ENCODE measurements at places on chromosomes 2 and 18.

DNA sequence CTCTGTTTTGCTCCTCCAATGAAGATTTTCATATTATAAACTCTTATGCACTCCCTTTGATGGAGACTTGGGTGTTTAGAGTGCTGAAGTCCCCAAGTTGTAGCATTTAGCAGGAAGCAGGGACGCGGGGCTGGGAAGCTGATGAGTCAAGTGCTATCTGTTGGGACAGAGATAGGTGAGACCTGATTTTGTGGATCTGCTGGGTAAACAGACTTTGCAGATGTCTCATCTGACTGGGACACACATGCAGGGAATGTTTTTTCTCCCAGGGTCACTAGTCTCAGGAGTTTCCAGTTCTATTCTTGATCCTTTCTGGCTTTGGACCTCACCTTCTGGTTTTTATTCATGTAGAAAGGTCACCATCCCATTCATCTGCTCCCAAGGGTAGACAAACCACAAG, 79.7 kb upstream of the ACAA2 start:
- no peak for DNase-seq

GRCh38 chr2:37623971-37624900, 47.2 kb downstream of the CDC42EP3 start:
- no peak for DNase-seq

- DNase-seq = no peak
Measured at GRCh38 chr2:97910403-97911205, 85.1 kb downstream of the TMEM131 start.

GRCh38 chr2:176774766-176775451, 437.7 kb upstream of the HNRNPA3 start:
- no peak for DNase-seq

- no peak for DNase-seq
Measured at GRCh38 chr2:33038799-33039198, 92.0 kb downstream of the LTBP1 start.

DNA sequence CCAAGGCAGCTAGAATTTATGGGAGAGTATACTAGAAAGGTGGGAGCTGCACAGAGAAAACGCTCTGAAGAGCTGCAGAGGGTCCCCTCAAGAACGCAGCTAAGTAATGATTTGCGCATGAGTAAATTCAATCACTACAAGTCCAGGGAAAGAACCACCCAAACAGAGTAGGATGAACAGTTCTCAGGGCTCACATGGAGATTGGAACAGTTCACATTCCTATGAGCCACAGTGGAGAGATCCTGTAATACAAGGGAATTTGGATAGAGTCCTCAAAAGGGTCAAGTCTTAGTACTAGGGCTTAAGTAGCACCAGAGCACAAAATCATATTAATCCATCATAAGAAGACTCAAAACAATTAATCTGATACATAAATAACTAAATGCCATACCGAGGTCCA, 12.7 kb downstream of the OLA1 start:
- DNase-seq = no peak

DNA sequence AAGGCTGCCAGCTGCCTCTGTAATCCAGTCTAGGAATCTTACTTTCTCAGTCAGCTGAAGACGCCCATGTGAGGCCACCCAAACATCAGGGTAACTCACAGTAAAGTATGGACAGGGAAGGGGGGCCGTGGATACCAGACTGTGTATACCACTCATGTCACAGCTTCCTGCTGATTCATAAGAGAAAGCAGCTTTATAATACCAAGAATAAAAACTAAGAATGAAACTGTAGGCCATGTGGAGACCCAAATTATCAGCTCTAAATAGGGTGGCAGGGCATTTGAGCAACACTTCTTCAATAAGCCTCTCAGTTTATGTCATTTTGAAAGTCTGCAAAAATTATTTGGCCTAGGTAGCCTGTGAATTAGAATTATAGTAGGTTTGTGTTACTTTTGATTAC, 115.0 kb upstream of the CDCA7 start:
- DNase-seq = no peak

GRCh38 chr18:424071-424661, 76.3 kb downstream of the COLEC12 start:
- no peak for DNase-seq

- no peak for DNase-seq
Measured at GRCh38 chr18:36636237-36636817, 192.5 kb downstream of the TPGS2 start.

DNA sequence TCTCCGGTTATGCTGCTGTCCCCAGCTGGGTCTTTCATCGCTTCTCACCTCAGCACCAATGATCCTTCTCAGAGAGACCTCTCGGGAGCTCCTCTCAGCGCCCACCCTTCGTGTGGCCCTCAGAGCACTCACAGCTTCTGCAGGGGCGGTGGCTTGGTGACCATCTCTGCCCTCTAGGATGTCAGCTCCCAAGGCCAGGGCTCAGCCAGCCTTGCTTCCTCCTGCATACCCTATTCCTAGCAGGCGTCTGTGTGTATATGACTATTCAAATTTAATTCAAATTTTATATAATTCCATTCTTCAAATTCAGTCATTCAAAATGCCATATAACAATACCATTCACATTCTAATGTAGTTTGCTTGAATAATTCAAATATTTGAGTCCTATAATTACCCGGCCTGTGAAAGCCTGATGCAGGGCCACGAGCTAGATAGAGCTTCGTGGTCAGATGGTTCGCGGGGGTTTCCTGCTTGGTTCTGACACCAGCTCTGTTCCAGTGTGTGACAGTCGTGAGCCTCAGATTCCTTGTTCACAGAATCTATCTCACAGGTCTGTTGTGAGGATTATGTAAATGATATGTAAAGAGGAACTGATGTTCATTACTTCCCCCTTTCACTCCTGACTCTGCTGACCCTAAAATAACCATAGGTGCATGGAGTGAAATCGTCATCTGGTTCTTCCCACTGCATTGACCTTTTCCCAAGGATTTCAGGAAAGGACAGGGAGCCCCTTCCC, 94.0 kb upstream of the CNGA3 start:
- DNase-seq = no peak

DNA sequence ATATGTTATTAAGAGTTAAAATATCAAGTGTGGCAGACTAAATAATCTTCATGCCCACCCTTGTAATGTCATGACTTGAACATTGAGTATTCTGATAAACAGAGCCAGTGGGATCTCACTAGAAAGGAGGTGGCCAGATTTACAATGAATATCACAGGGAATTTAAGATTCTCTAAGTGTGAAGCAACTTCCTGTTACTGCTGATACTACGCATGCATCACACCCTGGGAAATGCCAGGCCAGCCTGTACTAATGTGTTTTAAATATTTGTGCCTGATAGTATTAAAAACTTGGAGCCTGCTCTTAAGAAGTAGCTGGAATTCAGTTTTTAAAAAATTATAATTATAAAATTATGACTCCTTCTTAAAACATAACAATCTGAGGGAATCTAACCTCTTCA, 148.3 kb downstream of the LAMA3 start:
- no peak for DNase-seq

- no peak for DNase-seq
Measured at GRCh38 chr2:111157798-111158197, 37.1 kb downstream of the BCL2L11 start.

DNA sequence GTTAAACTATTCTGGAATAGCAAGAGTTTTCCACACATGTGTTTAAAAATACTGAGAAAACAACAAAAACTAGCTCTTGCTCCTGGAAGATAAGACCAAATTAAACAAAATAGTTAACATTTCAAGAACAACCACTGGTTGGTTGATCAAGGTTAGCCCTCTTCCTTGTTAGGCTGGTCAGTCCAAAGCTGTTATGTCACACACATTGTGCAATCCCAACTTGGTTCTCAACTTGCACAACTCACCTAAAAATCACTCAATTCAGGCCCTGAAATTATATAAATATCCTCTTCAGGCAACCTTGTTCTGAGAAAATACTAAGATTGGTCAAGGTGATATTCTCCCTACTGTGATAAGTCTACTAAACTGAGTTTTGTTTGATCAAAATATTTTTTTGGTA, 169.7 kb upstream of the LRP1B start:
- no peak for DNase-seq

DNA sequence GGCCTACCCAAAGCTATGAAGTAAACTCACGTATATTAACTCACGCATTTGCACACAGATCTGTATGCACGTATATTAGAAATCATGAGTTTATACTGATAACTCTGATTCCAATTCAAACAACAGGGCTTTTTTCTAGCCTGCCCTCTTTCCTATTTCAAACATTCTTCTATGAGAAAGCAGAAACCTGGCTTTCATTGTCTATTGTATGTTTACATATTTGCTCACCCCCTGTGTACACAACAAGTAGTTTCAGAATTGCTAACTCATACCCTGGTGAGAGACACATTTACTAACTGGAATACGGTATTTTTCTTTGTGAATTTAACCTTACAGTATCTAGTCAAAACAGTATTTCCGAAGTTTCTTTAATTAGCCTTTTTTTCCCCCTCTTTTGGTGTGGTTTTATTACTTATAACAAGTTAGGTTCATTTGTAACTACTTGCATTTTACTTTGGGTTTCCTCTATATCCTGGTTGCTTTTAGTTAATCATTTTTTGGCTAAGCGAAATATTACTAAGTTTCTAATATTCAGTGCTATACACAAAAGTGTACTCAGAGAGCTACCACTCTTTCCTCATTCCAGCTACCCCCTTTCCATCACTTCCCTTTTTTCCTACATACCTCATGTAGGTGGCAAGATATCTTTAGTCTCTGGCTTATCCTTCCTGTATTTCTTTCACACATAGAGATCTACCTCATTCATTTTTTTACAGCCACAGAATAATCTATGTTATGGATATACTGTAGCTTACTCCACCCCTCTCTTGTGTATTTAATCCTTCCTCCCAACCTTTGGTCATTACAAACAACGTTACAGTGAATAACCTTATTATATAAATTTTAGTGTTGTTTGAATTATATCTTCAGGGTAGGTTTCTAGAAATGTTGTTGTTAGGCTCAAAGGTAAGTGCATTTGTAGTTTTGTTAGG, 112.7 kb upstream of the BCL2L11 start:
- DNase-seq = no peak

- DNase-seq = no peak
Measured at GRCh38 chr2:3403587-3404334, 24.3 kb downstream of the TRAPPC12 start.

DNA sequence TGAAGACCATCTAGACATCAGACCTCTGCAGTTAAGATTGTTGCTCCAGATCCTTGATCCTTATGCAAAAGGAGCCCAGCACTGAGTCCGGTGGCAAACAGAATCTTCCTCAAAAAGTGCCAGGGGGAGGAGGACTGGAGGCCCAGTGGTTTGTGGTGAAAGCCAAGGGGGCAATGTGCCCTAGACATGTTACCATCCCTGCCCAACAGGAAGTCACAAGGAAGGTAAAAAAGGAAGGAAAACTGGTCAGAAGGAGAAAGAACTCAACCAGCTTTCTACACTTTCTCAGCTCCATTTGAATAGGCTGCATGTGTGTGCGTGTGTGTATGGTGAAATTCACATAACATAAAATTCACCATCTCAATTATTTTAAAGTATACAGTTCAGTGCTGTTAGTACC, 25.0 kb upstream of the KDM3A start:
- no peak for DNase-seq

GRCh38 chr2:7765236-7765635, 848.0 kb downstream of the RNF144A start:
- no peak for DNase-seq

- DNase-seq = no peak
Measured at GRCh38 chr2:73762571-73762970, 17.3 kb downstream of the DUSP11 start.

DNA sequence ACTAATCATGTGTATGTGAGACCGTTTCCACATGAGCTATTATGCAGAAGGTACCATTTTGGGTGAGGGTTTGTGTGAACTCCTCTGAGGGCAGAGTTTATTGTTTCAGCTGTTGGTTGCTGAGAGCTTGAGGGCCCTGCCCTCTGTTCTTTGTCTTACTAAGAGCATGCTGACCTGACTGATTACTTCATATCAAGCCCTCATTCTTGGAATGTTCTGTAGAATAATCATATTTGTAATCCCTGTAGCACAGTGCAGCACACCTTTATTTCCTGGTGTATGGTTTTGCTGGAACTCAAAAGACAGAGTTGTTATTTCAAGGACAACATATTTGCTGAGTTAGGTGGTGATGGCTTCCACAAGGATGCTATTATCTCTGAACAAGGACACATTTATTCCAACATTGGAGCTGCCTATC, 118.5 kb downstream of the GALNT3 start:
- no peak for DNase-seq

DNA sequence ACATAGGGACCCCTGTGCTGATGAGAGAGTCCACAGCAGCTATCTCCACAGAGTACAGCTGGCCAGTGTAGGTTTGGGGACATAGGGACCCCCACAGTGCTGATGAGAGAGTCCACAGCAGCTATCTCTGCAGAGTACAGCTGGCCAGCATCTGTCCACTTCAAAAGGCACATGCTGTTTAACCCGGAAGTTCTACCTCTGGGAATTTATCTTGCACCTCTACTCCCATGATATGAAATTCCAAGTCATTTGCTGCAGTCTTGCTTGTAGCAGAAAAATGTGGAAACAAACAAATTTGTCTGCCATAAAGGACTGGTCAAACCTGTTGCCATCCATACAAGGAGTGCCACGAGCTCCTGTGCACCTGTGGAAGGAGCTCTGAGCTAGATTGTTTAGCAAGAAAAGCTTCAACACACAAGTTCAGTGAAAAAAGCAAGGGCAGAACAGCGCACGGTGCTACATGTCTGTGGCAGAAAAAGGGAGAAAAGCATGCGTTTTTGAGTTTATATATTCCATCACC, 33.1 kb downstream of the LRRFIP1 start:
- no peak for DNase-seq

DNA sequence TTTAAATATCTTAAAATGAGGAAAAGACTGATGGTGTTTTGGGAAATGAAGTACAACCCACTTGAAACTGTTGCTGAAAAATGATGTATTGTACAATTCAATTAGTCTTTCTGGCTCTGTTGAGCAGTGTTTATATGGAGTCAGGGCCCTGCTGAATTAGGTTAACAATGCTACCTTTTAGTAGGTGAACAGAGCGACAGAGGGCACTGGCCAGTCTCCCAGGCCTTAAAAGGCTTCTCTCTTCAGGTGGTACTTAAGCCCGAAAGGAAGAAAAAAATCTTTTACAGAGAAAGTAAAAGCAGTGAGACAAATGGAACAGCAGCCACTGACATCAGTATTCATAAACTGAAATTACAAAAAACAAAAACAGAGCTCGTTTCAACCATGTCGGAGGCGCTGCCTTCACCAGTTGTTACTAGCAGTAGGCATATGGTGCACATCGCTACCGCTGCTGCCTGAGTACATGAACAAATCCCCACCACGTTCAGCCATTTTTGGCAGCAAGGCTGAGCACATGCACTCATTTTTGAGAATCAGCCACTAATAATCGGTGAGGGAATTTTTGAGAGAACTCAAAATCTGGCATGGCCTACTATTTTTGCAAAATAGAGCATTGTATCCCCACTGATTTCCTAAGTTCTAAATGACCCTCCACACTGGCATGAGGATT, 91.8 kb downstream of the PLEKHM3 start:
- no peak for DNase-seq
